ENCODE measurements at places on chromosomes 16 and 17.

- DNase-seq: no peak
Observed at GRCh38 chr17:46147296-46147695, 45.9 kb downstream of the KANSL1 start.

DNA sequence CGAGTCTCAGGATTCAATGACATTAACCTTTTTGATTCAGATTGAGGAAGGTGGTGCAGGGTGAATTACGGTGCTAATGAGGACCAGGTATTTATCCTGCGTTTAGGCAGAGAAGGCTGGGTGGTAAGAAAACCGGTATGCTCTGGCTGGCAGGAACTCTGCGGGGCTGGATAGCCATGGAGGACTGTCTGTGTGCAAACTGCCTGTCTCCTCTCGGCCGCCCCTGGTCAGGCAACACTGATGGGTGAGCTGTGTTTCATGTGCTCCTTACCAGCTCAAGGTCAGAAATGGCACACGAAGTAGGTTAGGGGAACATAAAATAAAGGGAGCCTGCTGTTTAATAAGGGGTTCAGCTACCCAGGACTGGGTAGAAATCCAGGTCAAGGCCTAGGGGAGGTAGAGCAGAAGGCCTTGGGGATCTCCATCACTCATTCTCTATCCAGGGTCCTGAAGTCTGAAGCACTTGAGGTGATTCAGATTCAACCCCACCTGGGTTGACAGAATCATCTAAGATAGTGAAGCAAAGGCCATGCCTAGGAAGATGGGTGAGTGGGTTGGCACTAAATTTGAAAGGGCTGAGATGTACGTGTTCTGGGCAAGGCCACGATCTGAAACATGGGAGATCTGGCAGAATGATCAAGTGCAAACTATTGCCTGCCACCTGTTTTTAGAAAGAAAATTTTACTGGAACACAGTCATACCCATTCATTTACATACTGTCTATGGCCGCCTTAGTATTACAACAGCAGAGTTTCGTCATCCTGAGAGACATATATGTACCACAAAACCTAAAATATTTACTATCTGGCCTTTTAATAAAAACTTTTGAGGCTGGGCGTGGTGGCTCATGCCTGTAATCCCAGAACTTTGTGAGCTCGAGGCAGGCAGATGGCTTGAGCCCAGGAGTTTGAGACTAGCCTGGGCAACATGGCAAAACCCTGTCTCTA lies 292.5 kb downstream of the XYLT1 start:
- DNase-seq: peak; percentile 33

- peak; percentile 56 for DNase-seq
Observed at GRCh38 chr17:75565066-75565465, 22.5 kb upstream of the MYO15B start.

DNA sequence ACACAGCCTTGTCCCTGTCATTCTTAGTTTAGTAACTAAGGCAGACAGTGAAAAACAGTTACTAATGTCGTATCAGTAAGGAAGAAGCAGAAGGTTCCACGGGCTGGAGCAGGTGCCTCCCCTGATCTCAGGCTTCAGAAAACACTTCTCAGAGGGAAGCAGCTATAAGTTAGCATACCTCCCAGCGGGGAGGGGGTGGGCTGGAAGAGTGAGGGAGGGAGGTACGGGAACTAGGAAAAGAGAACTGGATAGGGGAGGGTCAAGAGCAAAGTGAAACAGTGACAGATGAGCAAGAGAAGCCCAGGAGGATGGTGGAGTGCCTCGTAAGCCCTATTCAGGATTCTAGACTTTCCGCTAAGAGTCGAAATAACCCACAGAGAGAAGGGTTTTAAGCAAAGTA lies 186.3 kb upstream of the XYLT1 start:
- DNase-seq: no peak

DNA sequence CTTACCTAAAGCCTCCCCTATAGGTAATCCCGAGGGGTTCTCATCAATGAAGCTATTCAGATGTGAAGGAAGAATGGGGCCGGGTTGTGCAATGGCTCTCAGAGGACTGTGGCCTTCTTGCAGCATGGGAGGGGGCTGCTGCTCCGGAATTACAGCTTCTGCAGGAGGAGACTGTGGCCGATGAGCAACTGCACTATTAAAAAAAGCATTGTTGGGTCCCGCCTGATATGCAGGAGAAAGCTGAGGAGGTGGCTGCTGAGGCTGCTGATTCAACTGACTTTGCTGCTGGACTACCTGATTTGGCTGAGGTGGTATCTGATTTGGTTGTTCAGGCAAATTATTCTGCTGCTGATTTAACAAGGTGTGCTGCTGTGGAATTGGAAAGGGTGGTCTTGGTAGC lies 64.8 kb downstream of the CACNG1 start:
- no peak for DNase-seq

GRCh38 chr16:15682105-15682570 lies 32.1 kb downstream of the NDE1 start:
- DNase-seq: peak; percentile 78

DNA sequence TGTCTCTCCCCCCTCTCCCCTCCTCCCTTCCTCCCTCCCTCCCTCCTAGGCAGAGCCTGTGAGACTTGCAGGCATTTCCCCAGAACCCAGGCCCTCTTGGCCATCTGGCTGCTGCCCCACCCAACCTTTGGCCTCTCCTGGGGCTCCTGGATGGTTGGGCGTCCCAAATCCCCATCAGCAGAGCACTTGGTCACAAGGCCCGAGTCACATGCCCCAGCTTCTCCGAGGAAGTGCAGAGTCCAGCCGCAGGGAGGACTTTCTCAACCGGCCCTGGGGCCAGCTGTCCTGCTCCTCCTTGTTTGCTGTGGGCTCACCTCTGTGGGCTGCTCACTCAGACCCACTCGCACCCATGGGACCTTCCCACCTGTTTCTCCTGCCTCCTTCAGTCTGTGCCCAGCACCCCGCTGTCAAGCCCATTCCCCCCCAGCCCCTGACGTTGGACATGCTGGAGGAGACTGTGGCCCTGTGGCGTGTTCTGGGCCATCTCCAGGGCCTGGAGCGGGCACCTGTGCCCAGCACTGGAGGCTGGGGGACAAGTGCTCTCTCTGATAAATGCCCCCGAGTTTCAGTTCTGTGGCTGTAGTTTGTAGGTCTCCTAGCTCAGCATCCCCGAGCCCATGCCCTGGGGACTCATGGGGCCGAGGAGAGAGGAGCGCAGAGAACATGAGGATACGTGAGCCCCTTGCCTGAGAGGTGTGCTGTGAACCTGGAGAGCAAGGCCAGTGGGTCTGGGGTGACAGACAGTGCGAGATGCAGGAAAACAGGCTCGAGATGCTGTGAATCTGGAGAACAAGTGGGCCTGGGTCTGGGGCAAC lies 42.3 kb upstream of the ZNF750 start:
- DNase-seq: no peak

GRCh38 chr17:29107084-29107483 lies 64.1 kb downstream of the PIPOX start:
- no peak for DNase-seq

DNA sequence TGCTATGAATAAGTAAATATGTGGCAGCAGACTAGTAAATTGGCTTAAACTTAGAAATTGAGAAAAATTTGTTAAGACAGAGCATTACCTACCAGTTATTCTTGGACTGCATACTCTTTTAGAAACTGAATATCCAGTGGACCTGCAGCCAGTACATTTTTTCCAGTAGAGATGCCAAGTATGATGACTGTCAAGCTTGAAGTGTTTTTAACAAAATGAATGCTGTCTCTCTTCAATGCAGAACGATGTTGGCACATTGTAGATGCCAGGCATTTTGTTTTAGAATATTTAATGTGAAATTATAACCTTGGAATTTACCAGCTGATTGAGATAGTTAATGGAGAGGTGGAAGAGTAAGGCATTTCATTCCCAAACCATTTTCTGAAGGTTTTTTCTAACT lies 52.5 kb downstream of the NFAT5 start:
- DNase-seq: no peak

DNA sequence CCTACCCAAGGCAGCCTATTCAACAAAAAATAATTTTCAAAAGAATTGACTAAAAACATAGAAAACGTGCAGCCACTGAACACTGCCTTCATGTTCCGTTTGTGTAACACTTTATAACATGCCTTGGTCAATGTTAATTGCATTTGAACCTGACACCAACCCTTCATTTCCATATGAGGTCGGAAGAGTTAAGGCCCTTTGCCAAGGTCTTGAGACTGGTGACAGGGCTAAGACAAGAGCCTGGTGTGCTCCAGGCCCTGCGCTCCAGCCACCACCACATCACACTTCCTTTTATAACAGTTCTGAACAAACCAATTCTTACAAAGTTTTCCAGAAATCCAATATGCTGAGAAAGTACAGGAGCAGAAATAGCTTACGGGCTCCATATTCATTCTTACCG lies 4.2 kb downstream of the BBS2 start:
- no peak for DNase-seq

DNA sequence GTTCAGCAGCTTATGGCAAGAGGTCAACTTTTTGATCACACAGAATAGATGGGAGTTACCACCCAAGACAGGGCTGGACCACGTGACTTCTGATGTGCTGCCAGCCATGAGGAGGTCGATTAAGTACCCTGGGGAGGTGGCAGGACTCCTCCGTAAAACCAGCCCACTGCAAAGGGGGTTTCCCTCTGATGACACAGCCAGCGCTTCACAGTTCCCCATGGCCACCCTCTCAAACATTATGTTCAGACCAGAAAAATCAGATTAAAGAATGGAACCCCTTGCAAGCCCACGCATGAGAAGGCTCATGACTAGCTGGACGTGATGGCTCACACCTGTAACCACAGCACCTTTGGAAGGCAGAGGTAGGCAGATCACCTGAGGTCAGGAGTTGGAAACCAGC lies 222.9 kb downstream of the CPPED1 start:
- no peak for DNase-seq

- peak; percentile 3 for DNase-seq
Observed at GRCh38 chr17:82180776-82181528, 31.7 kb downstream of the CCDC57 start.

GRCh38 chr16:11604783-11605563 lies 18.3 kb upstream of the LITAF start:
- DNase-seq: no peak

Data from amniotic epithelial cell (primary cell).